ENCODE measurements at places on chromosomes 13 and 19.

DNA sequence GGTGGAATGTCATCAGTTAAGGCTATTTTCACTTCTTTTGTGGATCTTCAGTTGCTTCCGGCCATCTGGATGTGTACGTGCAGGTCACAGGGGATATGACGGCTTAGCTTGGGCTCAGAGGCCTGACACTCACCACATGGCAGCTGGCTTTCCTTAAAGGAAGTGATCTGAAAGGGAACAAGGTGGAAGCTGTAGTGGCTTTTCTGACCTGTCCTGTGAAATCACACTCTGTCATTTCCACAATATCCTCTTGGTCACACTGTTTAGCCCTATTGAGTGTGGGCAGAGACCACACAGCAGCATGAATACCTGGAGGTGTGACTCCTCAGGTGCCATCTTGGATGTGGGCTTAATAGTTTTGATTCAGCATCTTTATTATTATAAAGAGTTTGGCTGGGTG, 4.5 kb upstream of the BAX start:
- DNase-seq = no peak

GRCh38 chr13:91031508-91031907, 316.0 kb upstream of the MIR17HG start:
- peak; percentile 46 for DNase-seq

DNA sequence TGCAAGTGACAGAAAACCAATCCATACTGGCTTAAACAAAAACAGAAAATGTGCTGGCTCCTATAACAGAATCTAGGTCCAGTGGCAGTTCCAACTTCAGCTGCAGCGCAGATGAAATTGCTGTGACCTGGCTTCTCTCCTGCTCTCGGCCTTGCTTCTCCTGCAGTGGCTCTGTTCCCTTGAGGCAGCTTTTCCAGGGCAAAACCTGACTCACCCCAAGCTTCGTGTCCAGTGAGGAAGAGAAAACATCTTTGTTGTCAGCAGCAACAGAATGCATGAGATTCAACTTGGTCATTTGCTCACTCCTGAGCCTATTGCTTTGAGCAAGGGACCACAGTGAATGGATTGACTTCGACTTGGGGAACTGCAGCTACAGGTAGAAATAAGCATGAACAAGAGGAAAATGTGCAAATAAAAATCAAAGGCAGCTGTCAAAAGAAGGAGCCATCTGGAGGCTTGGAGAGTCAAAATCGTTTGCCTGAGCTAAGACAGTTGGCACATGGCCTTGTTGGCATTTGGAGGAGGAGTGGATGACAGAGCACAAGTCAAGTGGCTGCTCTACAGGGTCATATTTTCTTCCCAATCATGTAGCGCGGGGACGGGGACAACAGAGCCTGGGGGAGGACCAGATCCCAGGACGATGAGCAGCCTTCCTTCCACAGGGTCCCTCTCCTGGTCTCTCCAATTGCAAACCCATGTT, 523.4 kb downstream of the FGF9 start:
- no peak for DNase-seq

DNA sequence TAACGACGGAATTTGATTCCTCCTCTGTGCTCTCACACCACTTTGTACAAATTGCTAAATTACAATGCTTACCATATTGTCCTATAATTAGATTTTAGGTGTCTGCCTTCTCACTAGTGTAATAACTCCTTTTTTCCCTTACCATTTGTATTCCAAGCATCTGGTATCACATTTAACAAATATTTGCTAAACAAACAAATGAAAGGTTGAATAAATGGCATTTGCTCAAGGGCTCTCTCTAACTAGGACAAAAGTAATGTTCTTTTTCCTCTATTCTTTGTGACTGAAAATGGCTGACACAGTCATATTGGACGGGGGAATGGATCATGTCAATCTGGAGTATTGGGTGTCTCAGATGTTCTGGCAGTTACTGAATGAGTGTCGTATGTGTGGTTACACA, 99.7 kb downstream of the ENOX1 start:
- no peak for DNase-seq

GRCh38 chr13:42086582-42086981, 38.1 kb downstream of the DGKH start:
- no peak for DNase-seq

DNA sequence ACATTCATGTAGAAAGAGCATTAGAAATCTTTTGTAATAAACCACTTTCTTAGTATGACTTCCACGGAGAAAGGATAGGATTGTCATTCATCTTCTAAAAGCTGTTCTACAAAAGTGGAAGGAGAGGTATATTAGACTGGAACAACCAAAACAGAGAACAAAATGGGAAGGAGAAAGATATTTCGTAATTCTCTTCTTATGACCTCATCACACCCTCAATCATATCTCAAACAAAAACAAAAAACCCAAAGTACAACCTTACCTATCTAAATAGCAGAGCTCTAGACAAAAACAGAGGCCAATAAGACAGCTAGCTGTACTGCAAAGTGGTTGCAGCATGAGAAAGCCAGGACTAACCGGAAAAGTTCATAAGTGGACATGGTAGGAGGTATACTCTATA, 46.3 kb downstream of the DACH1 start:
- no peak for DNase-seq

GRCh38 chr13:20175907-20176652, 15.2 kb upstream of the GJA3 start:
- DNase-seq = no peak

- no peak for DNase-seq
Measured at GRCh38 chr13:26888632-26889031, 128.0 kb upstream of the GPR12 start.
